ENCODE measurements at places on chromosomes 2 and 18.

DNA sequence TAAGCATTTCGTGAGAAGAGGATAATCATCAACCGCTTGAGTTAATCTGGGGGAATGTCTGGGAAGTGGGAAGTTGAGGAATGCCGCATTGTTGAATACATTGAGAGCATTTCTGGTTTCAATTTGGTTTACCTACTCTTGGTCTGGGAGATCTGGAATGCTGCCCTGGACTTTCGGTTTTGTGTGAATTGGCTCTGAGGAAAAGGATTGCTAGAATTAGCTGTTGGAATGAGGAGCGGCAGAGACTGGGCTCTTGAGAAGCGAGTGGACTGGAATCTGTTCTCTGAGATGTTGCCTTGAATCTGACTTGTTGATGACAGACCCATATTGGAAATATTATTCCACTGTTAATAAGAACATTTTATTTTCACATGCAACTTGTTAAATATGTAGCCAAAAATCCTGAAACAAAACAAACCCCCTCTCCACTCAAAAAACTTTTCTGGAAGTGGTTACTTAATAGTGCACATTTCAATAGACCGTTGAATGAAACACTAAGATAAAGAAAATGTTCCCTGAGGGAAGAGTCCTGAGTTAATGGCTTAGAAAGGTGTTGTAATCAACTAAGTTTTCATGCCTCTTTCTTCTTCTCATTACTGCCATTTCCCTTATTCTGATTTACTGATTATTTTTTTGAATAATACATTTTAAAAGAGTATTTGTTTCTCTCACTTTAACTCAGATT is 50.8 kb downstream of the PTPRM start:
- DNase-seq = peak; percentile 89

- no peak for DNase-seq
Observed at GRCh38 chr2:44181648-44182047, 13.0 kb downstream of the PPM1B start.

GRCh38 chr2:129751409-129751808 is 228.1 kb upstream of the RAB6C start:
- DNase-seq = no peak

GRCh38 chr2:31998731-31999383 is 12.0 kb downstream of the MEMO1 start:
- DNase-seq = no peak

DNA sequence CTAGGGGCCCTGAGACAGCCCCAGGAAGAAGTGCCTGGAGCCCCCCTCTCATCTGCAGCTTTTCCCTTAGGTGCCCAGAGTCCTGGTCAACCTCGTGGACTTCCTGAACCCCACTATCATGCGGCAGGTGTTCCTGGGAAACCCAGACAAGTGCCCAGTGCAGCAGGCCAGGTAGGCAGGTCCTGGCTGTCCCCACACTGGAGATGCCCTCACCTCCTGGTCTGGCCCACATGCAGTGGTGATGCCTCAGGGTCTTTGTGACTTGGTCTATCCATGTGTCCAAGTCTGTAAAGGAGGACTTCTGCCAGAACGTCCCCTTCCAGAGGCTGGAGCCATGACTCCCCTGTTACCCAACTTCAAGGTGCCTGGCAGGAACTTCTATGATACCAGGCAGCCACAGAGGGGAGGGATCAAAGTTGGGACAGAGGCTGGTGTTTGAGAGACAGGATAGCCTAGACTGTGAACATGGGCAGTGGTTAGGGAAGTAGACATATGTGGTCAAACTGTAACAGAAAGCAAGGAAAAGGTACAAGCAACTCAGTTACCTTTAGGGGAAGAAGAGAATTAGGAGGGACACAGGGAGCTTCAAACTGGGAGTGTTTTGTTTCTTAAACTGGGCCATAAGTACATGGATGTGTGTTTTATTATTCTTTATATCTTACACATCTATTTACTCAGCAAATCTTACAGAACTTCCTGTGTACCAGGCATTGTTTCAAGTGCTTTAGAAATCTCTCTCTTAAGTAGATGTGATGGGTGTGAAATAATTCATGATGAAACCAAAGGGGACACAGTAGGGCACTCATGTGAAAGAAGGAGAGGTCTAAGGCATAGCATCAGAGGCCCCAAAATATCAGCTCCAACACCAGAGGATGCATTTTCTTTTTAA is 107.1 kb downstream of the PLB1 start:
- no peak for DNase-seq

DNA sequence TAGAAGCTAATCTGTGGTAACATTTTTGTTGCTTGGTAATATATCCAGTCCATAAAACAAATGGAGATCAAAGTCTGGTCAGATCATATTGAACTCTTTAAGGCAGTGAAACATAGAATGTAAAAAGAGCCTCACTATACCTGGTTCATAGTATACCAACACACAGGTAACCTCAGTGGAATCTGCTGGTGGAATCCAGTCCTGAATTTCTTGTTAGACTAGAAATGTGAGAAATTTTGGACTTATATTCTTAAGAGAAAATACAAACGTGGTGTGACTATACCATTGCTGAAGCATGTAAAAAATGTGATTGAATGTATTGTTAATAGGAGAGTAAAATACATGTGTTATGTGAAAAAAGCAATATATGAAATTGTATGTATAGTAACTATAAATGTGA is 46.1 kb upstream of the GRHL1 start:
- DNase-seq = no peak
